Panc1 (cell line): ENCODE measurements at places on chromosomes 11 and 22. TPM values are rescaled to one million over a fixed set of nuclear protein-coding genes. Genes with fewer than 3 reads are reported as not detected.

PRR33 gene
- total RNA-seq, result not detected

GRCh38 chr11:92969634-92970347, at the start of gene MTNR1B:
Gene MTNR1B (plus strand): TSS chr11:92969651. CDS start chr11:92969726, 75 bp downstream.
- no peak for DNase-seq

DNA sequence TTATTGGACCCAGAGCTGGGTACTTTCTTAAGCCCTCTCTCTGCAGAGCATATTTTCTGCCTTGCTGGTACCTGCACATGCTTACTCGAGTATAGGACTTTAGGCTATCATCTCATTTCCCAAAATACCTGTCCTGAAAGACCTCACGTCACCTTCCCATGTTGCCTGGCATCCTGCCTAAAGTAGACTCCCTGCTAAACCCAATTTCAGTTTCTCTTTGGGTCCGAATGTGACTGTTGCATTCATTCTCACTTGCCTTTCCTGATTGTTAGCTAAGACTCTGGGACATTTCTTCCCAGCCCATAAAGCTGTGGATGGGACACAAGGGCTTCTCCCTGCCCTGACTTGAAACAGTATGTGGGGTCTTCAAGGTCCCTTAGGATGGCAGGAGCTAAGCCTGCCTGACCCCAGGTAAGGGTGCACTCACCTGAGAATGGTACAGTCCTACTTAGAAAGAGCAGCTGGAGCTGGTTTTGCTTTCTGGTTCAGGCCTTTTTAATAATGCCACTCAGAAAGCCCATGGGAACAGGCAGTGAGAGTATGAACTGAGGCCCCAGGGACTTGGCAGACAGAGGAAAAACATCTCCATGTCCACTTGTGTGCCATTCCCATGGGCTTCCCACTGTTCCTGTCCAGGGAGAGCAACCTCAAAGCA, 12.9 kb downstream of the OR51E2 start:
- DNase-seq, result no peak

TSPAN32 gene
- total RNA-seq, result not detected

DNA sequence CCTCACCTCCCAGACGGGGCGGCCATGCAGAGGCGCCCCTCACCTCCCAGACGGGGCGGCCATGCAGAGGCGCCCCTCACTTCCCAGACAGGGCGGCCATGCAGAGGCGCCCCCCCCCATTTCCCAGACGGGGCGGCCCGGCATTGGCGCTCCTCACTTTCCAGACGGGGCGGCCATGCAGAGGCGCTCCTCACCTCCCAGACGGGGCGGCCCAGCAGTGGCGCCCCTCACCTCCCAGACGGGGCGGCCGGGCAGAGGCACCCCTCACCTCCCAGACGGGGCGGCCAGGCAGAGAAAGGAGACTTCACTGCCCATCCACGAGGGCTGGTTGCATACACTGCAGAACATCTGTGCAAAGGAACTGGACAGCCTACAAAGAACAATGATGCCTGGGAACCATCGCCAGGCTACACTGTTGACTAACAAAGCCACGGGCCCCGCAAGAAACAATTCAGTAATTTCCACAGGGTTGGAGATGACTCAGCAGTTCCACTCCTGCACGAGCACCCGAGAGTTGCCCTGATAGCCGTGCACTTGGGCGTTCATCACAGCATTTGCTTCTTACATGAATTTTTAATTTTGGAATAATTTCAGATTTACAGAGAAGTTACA, 58.7 kb downstream of the CTTN start:
- DNase-seq, result no peak

DNA sequence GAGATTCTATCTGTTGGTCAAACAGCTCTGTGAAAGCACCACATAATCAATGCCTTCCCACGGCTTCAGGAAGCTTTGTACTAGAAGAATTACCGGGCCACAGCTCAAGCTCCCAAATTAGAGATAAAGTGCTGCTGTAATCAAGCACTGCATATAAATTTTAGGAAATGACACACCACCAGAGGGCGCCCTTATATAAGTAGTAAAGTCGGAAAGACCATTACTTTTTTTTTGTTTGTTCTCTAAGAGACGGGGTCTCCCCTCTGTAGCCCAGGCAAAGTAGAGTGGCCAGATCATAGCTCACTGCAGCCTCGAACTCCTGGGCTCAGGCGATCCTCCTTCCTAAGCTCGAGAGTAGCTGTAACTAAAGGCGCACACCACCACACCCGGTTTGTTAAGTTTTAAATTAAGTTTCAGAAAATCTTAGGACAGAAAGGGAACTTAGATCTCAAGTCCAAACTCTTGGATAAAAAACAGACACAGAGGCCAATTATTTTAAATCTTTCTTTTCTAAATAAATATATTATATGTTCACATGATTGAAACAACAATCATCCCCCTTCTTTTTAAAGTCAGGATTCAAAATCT, 32.6 kb downstream of the PRCP start:
- peak; percentile 52 for DNase-seq

DNA sequence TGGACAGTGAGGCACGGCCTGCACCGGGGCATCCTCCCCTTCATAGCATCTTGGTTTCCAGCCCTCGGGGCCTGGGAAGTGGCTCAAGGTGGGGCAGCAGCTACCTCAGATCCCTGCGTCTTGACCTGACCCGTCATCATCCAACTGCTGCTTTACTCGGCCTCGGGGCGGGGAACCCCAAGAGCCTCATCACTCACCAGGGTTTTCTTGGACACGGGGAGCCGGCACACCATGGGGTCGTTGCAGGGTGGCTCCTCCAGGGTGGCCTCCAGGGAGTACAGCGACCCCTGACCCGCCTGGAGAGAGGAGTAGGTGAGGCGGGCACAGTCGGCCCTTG, 651 bp downstream of the CTSF start:
- no peak for DNase-seq

DNA sequence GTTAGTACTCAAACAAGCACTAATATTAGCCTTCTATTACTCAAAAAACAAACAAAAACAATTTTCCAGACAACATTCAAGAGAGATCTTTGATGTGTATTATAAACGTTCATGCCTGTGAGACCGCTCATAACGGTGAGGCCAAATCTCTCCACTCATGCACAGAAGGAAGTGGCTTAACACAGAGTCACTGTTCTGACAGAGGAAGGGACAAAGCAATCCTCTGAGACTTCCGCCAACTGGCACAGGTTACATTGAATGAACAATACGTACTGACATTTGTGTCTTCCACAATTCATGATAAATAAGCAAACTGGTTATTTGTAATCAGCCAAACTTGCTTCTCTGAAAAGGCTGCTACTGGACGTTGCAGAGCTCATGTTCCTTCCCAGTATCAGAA, 30.5 kb downstream of the CHKA start:
- DNase-seq, result no peak

MEI1 gene
- 0.18 TPM for total RNA-seq

OR8D4 gene
- total RNA-seq, result not detected

KCNJ1 gene
- not detected for total RNA-seq

- peak; percentile 7 for DNase-seq
Observed at GRCh38 chr11:93169950-93170561, 27.7 kb downstream of the SLC36A4 start.

- no peak for DNase-seq
Observed at GRCh38 chr11:8097468-8097867, 16.5 kb downstream of the TUB start.

DNA sequence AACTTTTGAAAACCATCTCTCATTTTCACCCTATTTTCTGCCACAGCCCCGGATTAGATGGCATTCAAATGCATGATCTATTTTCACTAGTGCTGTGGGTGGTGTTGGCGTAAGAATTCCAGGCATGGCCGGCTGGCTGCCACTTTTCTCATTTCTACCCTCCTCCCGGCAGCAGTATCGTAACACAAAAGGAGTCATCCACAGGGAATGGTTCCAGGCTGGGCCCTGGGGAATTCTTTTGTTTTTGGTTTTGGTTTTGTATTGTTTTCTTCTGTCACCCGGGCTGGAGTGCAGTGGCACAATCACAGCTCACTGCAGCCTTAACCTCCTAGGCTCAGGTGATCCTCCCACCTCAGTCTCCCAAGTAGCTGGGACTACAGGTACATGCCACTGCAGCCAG, 13.8 kb downstream of the JAML start:
- no peak for DNase-seq

MYEOV gene
- 69.8 TPM for total RNA-seq

DDX25 gene
- 0.15 TPM for total RNA-seq

GP1BB gene
- 3.6 TPM for total RNA-seq

GRCh38 chr11:120959189-120959588, 64.7 kb upstream of the TBCEL start:
- DNase-seq, result no peak

DDTL gene
- not detected for total RNA-seq
